ENCODE measurements at places on chromosomes 7 and 10. TPM values are rescaled to one million over a fixed set of nuclear protein-coding genes. Genes with fewer than 3 reads are reported as not detected.

GRCh38 chr7:132044247-132044646, 487.8 kb upstream of the PODXL start:
- no peak for DNase-seq

DNA sequence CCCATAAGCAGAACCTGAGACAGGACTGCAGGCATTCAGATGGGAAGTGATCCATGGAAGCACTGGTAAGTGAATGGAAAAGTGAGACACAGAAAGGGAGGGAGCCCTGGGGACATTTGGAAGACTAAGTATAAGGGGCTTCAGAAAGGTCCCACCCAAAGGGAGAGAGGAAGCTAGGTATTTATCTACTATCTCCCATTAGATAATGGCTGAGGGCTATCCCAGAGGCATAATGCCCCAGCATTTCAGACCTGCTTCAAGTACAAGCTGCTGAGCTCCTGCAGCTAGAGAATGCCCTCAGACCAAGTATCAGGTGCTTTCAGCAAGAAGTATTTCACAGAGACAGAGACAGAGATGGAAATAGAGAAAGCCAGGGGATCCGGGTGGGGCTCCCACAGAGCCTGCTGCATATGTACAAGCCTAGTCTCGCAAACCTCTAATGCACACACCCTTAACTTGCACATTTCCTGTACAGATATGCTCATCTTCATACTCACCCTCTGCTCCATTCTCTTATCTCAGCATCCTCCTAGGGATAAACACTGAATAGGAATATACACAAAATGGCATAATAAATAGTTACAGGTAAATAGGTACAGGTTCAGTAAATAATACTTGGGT, 20.2 kb downstream of the KDM7A start:
- DNase-seq: no peak

GRCh38 chr10:78846760-78847159, 222.0 kb upstream of the ZMIZ1 start:
- DNase-seq: peak; percentile 73

DNA sequence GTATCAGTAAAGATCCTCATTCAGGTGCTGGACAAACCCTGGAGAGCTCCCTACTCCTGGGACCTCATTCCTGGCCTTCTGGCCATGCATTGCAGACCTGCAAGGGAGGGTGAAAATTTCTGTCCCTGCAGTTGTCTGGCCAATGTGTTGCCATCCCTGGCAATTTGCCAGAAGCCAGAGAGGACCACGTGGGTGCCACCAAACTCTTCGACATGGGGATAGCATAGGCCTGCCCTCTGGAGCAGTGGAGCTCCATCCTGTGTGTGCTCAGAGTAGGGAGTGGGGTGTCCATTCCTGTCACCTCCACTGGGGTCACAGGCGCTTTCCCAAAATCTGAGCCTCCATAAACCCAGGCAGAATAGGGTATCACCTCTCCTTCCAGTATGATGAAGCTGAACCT, 31.2 kb downstream of the DMBT1 start:
- no peak for DNase-seq

- no peak for DNase-seq
Observed at GRCh38 chr7:55303220-55303619, 61.9 kb upstream of the LANCL2 start.

GRCh38 chr10:99770408-99771045, 11.9 kb upstream of the ABCC2 start:
- DNase-seq: no peak

DNA sequence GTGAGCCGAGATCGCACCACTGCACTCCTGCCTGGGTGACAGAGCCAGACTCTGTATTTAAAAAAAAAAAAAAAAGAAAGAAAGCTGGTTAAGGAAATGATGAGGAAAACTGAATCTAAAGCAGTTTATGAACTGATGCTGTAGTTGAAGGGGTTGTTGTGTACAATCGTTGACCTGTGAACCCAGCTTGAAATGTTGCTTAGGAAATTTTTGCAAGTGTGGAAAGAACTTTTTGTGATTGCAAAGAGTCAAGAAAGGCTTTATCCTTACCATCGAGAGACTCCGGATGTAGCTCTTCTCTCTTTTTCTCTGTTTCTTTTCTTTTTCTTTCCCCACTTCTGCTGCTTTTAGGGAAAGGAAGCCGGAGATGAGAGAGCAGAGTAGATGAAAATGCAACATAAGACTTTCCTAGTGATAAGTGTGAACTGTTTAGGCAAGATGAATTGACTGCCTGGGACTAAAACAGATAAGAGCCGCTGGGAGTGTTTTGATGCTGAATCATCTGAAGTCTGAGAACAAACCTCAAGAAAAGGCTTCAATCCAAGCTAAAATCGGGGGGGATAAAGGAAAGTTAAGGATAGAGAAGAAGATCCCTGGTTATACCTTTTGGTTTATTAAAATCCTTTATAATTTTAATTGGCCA, 69.0 kb downstream of the TAF3 start:
- no peak for DNase-seq

DNA sequence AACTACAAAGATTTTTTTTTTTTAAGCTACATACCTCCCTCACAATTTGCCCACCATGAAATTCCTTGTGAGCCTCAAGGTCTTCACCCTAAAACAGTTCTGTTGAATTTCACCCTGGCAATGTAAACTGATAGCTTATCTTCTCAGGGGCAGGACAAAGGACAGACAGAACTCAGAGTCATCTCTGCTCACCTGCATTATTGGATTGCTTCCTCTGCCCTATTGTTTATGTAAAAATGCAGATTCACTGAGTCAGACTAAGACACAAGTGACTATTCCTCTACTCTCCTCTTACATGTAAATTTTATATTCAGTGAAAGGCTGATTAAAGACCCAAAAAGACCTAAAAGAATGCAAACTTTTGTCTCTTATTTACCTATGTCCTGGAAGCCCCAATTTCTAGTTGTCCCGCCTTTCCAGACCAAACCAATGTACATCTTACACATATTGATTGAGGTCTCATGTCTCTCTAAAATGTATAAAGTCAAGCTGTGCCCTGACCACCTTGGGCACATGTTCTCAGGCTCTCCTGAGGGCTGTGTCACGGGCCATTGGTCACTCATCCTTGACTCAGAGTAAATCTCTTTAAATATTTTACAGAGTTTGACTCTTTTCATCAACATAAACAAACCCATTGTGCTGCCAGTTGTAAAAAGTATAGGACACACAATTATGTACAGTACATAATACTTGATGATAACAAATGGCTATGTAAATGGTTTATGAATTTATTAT, 440.2 kb downstream of the HTR7 start:
- DNase-seq: no peak

DNA sequence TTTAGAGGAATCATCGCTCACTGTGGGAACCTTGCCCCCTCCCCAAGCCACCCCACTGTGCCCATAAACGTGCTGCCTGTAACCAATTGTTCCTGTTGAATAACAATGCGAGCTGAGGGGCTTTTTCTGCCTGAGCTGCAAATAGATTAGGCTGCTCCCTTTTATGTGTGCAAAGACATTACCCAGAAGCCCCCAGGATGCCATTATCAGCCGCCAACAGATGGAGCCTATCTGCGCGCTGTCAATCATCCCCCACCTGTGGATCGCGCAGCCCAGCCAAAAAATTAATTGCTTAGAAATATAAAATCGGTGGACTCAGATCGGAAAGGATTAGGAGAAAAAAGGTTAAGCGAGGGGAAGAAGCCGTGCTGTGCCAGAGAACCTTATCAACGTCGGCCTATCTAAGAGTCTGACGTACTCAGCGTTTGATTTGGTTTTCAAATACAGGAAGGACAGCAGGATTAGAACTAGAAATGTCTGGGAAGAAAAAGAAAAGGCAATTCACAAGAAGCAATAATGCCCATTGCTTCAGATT, 167.3 kb upstream of the MYO3A start:
- no peak for DNase-seq

DNA sequence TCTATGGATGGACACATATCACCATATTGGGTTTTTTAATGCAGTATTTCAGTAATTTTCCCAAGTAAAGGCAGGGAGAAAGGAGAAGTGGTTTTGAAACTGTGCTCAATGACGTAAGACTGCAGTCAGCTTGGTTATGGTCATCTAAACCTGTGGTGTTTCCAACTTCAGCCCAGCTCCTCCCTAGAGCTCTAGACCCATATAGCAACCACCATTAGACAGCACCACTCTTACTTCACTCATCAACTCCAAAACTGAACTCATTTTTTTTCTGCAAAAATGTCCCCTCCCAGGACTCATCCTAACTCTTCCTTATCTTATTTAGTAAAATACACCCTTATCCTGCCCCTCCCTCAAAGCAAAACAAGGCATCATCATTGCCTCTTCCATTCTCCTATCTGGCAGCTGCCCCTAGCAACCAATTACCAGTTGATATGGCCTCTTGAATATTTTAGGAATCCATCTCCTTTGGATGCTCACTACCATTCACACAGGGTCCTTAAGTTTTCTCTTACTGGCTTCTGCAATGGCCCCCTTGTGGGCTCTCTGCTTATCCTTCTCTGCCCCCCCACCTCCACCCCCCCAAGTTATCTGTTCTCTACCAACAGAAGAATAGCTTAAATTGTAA, 1.5 kb upstream of the RALA start:
- DNase-seq: no peak

- DNase-seq: no peak
Observed at GRCh38 chr7:69502358-69502757, 95.9 kb upstream of the AUTS2 start.

DNA sequence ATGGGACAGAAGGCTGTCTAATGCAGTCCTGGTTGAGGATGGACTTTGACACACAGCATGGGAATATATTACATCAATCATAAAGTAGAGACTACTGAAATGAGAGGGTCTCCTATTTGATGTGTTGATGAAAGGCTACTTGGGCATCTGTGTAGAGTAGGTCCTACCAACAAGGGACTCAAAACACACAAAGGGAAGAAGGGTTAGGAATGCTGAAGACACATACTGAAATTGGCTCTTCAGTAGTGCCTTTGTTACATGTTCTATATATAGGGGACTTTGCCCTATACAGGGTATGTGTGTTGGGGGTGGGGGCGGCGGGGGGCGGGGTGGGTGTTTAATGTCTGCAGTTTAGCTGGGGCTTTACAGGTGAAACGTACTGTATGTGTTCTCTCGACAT, 7.7 kb downstream of the CUL1 start:
- no peak for DNase-seq

- no peak for DNase-seq
Observed at GRCh38 chr7:121083790-121084251, 95.3 kb downstream of the CPED1 start.

- no peak for DNase-seq
Observed at GRCh38 chr7:48419401-48419800, 248.1 kb downstream of the ABCA13 start.

GRCh38 chr10:130042381-130042780, 68.2 kb downstream of the C10orf143 start:
- no peak for DNase-seq

DNA sequence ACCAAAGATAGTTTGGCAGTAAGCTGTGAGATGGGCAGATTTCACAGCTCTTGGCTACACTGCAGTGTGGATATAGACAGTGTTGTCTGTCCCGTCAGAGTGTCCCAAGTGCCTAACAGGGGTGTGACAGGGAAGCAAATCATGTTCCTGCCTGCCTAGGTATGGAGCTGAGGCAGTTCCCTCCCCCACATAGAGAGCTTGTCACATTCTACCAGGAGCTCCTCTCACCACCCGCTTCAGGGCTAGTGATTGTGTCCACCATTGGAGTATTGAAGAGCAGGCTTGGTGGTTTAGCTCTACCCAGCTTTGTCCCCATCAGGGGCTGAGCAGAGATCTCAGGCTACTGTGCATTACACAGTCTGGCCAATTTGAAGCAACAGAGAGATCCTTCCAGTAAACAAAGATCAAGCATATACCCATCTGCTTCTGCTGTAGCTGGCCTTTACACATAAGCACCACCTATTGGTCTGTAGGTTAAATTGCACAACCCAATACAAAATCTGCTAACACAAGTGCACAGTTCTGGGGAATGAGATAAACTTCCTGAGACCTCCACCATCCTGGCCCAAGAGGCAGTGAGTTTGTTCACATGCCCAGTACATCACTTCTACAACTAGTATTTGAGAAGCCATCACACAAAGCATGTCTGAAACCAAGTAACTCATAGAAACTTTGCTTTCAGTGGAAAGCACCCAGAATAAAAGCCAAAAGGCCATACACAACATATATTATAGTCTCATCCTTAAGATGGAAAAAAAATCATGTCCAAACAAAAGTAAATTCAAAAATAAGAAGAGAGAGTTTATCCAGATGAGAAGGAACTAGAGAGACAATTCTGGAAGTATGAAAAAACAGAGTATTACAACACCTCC, 67.3 kb downstream of the GLCCI1 start:
- DNase-seq: no peak

GRCh38 chr10:93080350-93081046, 6.8 kb downstream of the CYP26A1 start:
- peak; percentile 56 for DNase-seq

DNA sequence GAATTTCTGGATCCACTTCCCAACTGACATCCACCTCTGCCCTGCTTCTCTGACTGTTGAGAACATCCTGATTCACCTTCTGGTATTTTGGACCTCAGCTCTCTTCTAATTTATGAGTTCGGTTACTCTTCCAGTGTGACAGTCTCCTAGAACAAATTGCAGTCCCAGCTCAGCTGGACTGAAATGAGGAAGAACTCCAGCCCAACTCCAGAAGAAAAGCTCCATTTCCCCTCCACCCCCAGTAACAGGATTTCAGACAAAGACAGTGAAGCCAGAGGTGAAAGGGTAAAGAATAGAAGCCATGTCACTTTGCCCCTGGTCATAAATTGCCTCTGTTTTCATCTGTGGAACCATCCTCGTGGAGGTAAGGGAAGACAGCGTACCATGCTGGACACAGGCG, 26.2 kb upstream of the INHBA start:
- DNase-seq: no peak

- DNase-seq: no peak
Observed at GRCh38 chr10:126972635-126973414, 67.6 kb downstream of the DOCK1 start.

The CFAP58 gene
- 0.45 TPM for total RNA-seq

The PILRB gene
- 52.8 TPM for total RNA-seq

The SFRP4 gene
- total RNA-seq: not detected

The MKI67 gene
- 0.55 TPM for total RNA-seq

The IRF5 gene
- 4.3 TPM for total RNA-seq

The PAX4 gene
- not detected for total RNA-seq

The NUTM2D gene
- total RNA-seq: 7.9 TPM

The TMEM248 gene
- total RNA-seq: 72.4 TPM

The NODAL gene
- 0.54 TPM for total RNA-seq

The ZNF804B gene
- total RNA-seq: 3.1 TPM

The TMEM270 gene
- not detected for total RNA-seq

The ADAM12 gene
- 1.4 TPM for total RNA-seq

The ABCB8 gene
- total RNA-seq: 74.8 TPM

The ARHGEF35 gene
- total RNA-seq: 0.25 TPM
